WTC11 (cell line): ENCODE measurements at places on chromosomes 7 and 10. TPM values are rescaled to one million over a fixed set of nuclear protein-coding genes. Genes with fewer than 3 reads are reported as not detected.

The OR6B1 gene
- total RNA-seq: not detected in 3 replicates

DNA sequence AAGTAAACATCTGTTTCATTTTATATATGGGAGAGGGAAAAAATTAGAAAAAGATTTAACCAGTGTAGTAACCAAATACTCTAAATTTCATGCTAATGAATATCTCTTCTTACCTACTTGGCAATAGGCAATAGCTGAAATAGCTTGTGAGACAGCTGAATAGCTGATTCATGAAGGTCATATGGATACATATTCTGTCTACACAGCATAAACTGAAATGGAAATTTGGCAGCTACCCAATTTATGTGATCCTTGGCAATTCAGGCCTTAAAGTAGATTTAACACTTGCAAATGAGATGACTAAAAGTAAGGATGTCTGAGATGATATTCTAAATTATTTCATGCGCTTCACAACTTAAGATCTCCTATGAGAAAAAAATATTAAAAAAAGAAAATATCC lies 261.2 kb upstream of the SEMA3A start:
- DNase-seq: no peak
- no peaks in the 10 kb centered on the region for H3K36me3 ChIP-seq
- H3K4me3 ChIP-seq: no peak overlapping the region
- H3K27ac ChIP-seq: no peak overlapping the region
- H3K27me3 ChIP-seq: no peaks in the 10 kb centered on the region

GRCh38 chr7:37541810-37542443 lies 93.3 kb upstream of the ELMO1 start:
- H3K4me3 ChIP-seq: no peak overlapping the region
- no peak for DNase-seq
- no peaks in the 10 kb centered on the region for H3K27me3 ChIP-seq

DNA sequence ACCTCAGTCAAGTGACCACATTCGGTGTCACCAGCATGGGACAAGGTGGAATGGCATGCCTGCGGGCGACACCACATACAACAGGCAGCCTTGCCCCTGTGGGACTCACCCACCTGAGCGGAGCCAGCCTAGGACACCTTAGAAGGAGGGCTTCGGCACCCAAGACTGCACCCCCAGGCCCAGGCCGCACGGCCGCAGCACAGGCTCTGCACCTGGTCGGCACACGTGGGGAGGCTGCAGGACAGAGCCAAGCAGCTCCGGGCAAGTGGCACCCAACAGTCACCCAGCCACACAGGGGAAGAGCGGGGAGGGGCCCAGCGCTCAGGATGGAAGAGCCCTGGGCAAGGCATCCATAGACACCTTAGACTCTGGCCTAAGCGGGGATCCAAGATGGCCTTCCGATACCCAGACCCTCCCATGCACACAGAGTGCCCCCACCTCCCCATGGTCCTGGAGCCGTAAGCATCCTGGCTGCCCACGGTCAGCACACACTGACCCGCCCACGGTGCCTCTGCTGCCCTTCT lies 16.1 kb upstream of the GPER1 start:
- no peak overlapping the region for H3K27ac ChIP-seq
- no peak overlapping the region for H3K4me3 ChIP-seq
- peaks cover 8% of the 10 kb centered on the region; the same call in 1 of the 2 replicates for H3K36me3 ChIP-seq
- no peaks in the 10 kb centered on the region for H3K4me1 ChIP-seq

- H3K4me1 ChIP-seq: peaks cover 9% of the 10 kb centered on the region
- peak; percentile 73 for DNase-seq
- H3K36me3 ChIP-seq: no peaks in the 10 kb centered on the region
- no peak overlapping the region for H3K27ac ChIP-seq
Observed at GRCh38 chr7:41711283-41712064, 8.6 kb upstream of the INHBA start.

DNA sequence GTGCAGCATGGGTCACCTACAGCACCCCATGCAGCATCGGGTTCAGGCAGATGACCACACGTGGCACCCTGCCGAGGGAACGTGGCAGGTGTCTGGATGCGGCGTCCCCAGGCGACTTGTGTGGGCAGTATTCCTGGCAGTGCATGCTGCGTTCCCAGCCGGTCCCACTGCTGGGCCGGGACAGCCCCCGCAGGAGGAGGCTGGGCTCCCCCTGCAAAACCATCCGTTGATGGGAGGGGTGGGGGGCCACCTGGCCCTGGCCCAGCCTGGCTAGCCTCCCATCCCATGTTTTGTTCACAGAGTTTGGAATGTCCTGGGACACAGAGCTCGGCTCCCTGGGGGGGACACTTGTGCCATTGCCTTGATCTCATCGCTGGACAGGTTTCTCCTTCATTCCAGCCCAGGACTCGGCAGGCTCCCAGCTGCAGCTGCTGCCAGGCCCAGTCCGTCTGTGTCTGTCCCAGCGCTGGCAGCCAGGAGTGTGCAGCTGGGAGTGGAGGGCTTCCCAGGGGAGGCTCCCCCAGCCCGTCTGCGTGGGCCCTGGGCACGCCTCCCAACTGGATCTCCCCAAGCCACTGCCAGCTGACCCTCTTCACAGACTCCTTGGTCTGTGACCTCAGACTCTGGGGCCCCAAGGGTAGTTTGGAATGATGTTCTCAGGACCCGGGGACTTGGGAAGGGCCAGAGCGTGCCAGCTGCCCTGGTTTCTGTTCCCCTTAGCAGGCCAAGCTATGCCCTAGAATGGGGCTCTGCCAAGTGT lies 32.6 kb downstream of the TMEM270 start:
- no peak for DNase-seq
- peaks cover 11% of the 10 kb centered on the region for H3K36me3 ChIP-seq
- H3K27me3 ChIP-seq: no peaks in the 10 kb centered on the region; the same call in 1 of the 2 replicates
- peaks cover 4% of the 10 kb centered on the region; the same call in 1 of the 2 replicates for H3K4me1 ChIP-seq

DNA sequence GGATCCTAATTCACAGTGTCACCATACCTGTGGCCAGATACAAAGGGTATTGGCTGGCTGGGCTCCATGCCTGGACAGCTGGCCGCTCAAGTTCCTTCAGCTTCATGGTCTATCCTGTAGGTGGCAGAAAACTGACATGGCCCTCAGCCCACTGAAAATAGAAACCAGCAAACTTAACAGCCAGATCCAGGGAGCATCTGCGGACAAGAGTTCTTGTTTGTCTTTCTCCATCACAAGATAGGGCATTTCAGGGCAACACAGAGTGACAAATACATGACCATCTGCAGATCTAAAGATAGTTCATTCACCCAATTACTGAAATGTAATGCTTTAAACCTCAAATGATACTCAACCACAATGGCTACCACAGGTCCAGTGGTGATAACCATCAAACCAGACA lies 2.8 kb downstream of the SEC31B start:
- DNase-seq: peak; percentile 41
- no peaks in the 10 kb centered on the region; the same call in 1 of the 2 replicates for H3K36me3 ChIP-seq
- no peak overlapping the region for H3K27ac ChIP-seq
- H3K27me3 ChIP-seq: peaks cover 54% of the 10 kb centered on the region

GRCh38 chr7:29032146-29032545 lies 74.0 kb upstream of the TRIL start:
- no peak for DNase-seq
- H3K27ac ChIP-seq: no peak overlapping the region
- H3K4me3 ChIP-seq: no peak overlapping the region
- H3K36me3 ChIP-seq: peaks cover 14% of the 10 kb centered on the region
- H3K27me3 ChIP-seq: no peaks in the 10 kb centered on the region

GRCh38 chr7:6563936-6564770 lies 12.9 kb upstream of the GRID2IP start:
- H3K4me1 ChIP-seq: peaks cover 8% of the 10 kb centered on the region
- no peaks in the 10 kb centered on the region for H3K27me3 ChIP-seq
- no peak overlapping the region for H3K4me3 ChIP-seq
- H3K36me3 ChIP-seq: no peaks in the 10 kb centered on the region

DNA sequence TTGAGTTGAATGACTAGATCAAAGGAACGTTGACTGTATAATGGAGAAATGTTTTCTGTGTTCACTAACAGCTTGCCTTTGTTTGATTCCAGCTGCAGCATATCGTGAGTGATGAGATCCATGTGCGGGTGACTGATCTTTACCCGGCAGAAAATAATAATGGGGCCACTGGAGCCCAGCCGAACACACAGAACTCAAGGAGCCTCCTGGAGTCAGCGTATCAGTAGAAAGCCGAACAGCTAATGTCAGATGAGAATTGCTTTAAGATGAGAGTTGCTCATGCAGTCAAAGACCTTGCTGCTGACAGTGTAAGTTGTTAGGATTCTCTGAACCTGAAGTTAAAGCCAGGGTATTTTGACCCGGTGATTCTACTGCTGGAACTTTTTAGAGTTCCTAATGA lies 34.3 kb upstream of the MTPAP start:
- H3K27me3 ChIP-seq: no peaks in the 10 kb centered on the region; the same call in 1 of the 2 replicates
- H3K36me3 ChIP-seq: no peaks in the 10 kb centered on the region
- no peak for DNase-seq

DNA sequence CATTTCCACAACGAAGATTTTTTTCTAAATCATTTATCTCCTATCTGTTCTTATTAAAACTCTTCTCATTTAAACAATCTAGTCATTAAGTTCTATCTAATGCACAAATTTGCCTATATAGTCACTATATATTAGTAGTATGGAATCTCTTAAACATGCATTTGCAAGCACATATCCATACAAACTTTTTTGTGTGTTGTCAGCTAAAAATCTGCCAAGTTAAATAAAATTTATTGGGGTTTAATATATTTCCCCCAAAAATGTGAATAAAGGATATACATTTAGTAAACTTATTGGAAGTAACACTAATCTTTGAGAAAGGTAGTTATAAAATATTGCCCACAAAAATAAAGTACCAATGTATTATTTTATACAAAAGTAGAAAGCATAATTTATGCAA lies 55.3 kb downstream of the ORC5 start:
- H3K27ac ChIP-seq: no peak overlapping the region
- H3K36me3 ChIP-seq: no peaks in the 10 kb centered on the region
- H3K4me3 ChIP-seq: no peak overlapping the region
- DNase-seq: no peak
- no peaks in the 10 kb centered on the region for H3K27me3 ChIP-seq

DNA sequence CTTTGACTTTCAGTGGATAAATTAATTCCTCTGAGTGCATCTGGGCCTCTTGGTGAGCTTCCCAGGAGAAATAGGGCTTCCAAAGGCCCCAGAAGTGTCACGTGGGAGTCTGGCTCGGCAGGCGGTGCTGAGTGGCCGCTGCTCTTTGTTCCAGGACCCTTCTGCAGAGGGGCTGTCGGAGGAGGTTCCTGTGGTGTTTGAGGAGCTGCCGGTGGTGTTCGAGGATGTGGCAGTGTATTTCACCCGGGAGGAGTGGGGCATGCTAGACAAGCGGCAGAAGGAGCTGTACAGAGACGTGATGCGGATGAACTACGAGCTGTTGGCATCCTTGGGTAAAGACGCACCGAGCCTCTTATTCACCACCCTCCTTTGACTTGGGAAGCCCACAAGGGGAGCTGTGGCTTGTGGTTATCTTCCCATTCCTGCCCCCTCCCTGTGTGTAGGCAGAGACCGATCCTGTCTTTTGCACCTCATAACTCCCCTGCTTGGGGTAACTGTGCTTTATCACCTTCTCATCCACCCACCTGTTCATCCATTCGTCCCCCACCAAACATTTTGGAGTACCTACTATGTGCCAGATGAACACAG lies 11.9 kb downstream of the ZNF862 start:
- H3K27me3 ChIP-seq: peaks cover 4% of the 10 kb centered on the region; the same call in 1 of the 2 replicates
- H3K4me3 ChIP-seq: no peak overlapping the region
- no peak overlapping the region for H3K27ac ChIP-seq
- peaks cover 17% of the 10 kb centered on the region for H3K4me1 ChIP-seq

GRCh38 chr7:4272141-4272540 lies 410.0 kb upstream of the FOXK1 start:
- peaks cover 10% of the 10 kb centered on the region; the same call in 1 of the 2 replicates for H3K4me1 ChIP-seq
- H3K4me3 ChIP-seq: no peak overlapping the region
- H3K27ac ChIP-seq: no peak overlapping the region
- H3K36me3 ChIP-seq: peaks cover 4% of the 10 kb centered on the region
- no peak for DNase-seq

- DNase-seq: no peak
- no peak overlapping the region for H3K4me3 ChIP-seq
- no peak overlapping the region for H3K27ac ChIP-seq
- no peaks in the 10 kb centered on the region for H3K36me3 ChIP-seq
- peaks cover 5% of the 10 kb centered on the region for H3K27me3 ChIP-seq
- peaks cover 5% of the 10 kb centered on the region for H3K4me1 ChIP-seq
Observed at GRCh38 chr7:142243823-142244222, 14.0 kb downstream of the PRSS58 start.

- peaks cover 3% of the 10 kb centered on the region for H3K27me3 ChIP-seq
- H3K4me1 ChIP-seq: no peaks in the 10 kb centered on the region
- H3K4me3 ChIP-seq: no peak overlapping the region
- H3K36me3 ChIP-seq: peaks cover 51% of the 10 kb centered on the region
- no peak overlapping the region for H3K27ac ChIP-seq
Observed at GRCh38 chr10:130801784-130802183, 509.7 kb downstream of the TCERG1L start.

- DNase-seq: peak; percentile 5
- no peaks in the 10 kb centered on the region for H3K27me3 ChIP-seq
- H3K36me3 ChIP-seq: peaks cover 8% of the 10 kb centered on the region; the same call in 1 of the 2 replicates
- no peak overlapping the region for H3K4me3 ChIP-seq
Observed at GRCh38 chr10:131838966-131839742, 61.7 kb upstream of the PPP2R2D start.

DNA sequence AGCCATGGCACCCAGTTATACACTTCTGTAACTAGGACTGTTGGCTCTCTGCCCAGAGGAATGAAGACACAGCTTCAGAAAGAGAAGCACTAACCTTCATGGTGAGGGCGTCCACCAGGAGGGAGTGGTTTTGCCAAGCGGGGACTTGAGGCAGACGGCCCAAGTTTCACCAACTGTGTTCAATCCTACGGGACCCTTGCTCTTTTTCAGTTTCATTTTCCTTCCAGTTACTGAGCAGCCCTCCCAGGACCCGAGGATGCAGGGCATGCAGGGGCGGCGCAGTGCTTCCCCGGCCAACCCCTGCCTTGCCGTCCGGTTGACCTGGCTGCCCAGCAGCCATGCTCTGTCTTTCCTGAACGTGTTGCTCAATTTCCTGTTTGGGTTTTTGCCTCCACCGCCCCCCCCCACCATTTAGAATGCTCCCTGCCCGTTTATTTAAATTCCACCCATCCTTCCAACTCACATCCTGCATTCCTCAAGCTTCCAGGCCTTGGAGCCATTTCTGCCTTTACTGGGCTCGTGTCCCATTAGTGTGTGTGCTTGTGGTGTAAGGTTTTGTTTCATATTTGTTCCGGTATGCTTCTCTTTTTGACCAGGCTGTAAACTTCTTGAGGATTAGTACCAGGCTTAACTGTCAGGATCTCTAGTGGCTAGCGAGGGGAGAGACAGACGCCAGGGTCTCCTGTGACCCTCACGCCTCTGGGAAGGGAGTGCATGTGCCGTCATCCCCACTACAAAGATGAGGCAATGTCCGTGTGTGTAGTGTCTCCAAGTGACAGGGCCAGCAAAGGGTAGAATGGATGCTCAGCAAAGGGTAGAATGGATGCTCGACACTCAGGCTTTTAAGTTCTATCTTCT lies 31.6 kb downstream of the IL15RA start:
- H3K4me3 ChIP-seq: no peak overlapping the region
- H3K4me1 ChIP-seq: peaks cover 36% of the 10 kb centered on the region
- H3K36me3 ChIP-seq: no peaks in the 10 kb centered on the region
- H3K27me3 ChIP-seq: no peaks in the 10 kb centered on the region
- no peak overlapping the region for H3K27ac ChIP-seq
- no peak for DNase-seq
